ENCODE measurements at places on chromosomes 16 and 17. TPM values are rescaled to one million over a fixed set of nuclear protein-coding genes. Genes with fewer than 3 reads are reported as not detected.

DNA sequence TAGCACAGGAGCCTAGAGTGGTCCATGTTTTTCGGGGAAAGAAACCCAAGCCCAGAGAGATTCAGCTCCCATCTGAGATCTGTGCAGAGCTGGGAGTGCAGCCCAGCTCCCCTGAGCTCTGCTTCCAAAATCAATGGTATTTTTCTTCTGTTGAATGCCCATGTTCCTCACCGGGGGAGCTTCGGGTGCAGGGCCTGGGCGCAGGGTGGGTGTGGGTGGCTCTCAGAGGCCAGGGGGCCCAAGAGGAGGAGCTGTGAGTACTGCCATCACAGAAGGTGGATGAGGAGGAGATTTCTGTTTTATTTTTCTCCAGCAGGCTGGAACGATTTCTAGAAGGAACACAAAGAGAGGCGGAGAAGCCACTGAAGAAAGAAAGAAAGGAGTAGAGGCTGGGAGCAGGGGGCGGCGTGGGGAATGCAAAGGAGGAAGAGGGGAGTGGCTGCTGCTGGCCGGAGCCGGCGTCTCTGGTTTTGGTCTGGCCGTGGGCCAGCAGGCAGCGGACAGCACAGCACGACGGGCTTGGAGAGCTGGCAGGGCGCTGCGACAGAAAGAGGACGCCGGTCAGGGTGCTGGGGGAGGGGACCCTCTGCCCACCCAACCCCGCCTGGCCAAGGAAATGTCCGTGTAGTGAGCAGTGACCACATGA lies 76.2 kb upstream of the KSR1 start:
- peak; percentile 21 for DNase-seq

- no peak for DNase-seq
Observed at GRCh38 chr17:72545766-72546165, 424.9 kb downstream of the SOX9 start.

GRCh38 chr17:41263212-41263611 lies 2.0 kb upstream of the KRTAP9-6 start:
- no peak for DNase-seq

DNA sequence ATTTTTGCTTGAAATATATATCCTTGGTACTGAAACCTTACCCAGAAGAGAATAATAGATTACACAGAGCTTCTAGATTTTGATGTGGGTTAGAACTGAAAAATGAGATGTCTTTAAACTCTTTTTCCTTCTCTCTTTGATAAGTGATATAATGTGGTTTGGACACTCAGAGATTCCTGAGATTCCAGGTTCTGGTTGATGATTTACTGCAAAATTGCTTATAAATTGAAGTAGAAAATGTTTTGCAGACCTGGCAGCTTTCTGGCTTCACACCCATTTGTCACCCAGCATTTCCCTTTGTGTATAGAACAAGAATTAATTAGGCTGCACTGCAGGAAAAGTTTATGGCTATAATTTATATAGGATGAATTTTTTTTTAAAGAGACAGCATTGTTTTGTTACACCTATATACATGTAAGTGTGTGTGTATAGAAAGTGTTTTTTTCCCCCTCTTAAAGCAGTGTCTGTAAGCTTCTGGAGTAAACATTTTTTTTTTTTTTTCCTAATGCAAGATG lies 23.5 kb downstream of the AATF start:
- DNase-seq, result no peak

GRCh38 chr17:1643999-1644492 lies 1.5 kb downstream of the SCARF1 start:
- no peak for DNase-seq

DNA sequence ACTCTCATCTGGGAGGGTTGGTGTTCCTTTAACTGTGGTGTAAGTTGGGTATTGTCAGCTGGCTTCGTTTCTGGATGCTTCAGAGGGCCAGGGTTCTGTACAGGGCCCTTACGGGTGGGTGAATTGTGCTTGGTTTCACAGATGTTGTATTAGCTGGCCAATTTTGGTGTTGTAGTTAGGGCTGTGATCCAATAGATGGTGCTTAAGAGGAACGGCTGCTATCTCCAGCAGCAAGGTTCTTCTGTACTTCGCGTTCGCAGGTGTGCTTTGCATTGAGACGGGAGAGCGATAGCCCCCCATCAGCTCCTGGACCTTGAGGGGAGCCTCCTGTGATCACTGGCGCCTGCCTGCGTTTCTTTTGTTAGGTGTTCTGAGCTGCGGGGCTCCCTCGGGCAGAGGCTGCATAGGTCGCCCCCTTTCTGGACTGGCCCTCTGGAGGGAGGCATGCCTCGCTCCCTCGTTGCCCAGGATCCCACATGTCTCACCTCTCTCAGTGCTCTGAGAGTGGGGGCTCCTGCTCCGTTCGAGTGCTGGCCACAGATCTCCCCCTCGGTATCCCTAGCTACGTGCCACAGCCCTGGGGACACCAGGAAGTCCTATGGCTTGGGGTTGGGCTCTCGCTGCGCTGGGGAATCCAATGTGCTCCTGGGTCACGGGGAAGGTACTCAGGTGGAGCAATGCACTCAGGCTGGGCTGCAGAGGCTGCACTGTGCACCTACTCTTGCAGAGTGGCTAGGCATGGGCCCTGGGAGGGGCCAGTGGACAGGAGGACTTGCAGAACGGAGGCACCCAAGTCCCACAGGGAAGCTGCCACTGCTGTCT lies 837 bp upstream of the PRDM7 start:
- no peak for DNase-seq

DNA sequence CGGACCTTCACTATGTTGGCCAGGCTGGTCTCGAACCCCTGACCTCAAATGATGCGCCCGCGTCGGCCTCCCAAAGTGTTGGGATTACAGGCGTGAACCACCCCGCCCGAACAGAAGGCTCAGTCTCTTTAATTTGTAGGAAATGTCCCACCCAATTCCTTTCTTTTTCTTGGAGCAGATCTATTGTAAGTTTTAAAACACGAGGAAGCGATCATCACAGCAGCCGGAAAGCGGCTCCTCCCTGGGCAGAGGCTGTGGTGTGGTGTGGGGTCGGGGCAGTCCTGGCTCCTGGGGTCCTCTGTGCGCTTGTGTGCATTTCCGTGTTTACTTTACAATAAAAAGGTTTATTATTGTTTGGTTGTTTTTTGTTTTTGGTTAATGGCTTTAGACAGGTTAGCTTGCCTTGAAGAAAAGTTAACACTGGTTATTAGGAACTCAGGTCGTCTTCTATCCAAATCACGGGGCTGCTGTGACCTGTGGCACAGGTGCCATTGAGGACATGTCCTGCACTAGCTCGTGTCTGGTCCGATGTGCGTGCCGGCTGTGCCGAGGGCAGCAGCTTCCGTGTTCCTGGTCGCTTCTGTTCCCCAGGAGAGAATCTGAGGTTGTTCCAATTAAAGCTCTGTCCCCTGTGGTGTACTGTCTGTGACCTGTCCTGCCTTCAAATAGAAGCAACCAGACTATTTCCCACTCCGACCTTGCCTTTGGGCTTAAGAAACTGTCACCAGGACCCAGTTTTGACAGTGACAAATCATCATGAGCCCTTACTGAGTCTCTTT lies 83.1 kb downstream of the SEC14L1 start:
- no peak for DNase-seq

The TLCD2 gene
- 3.8 TPM for total RNA-seq

The CA7 gene
- not detected for total RNA-seq

DNA sequence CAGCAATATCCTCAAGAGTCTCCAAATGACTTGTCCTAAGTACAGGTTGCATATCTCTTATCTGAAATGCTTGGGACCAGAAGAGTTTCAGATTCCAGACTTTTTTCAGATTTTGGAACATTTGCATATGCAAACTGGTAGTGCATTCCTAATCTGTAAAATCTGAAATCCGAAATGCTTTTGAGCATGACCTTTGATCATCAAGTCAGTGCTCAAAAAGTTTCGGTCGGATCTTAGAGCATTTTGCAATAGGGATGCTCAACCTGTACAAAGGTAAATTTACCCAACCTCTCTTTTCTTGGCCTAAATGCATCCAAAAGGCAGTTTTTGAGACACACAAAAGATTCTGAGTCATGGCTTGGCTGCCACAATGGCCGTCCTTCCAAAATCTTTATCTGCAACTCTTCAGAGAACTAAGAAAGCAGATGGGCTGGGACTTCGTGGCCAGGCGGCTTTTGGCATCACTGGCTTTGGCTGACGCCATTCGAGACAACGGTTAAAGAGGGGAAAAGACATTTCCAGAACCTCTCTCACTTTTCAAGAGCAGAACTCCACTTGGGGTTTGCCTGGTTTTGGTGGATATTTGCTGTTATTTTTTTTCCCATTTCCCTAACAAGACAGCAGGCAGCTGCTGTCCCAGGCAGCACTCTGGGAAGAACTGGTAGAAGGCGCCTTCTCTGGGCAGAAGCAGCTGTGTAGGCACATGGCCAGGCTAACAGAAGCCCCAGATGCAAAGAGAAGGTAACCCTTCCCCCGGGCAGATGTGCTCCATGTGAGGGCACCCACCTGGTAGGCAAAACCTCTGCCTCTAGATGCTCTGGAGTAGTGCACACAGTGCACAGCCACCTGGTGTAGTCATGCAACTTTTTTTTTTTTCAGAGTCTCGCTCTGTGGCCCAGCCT lies 8.9 kb downstream of the CPPED1 start:
- DNase-seq, result no peak

- DNase-seq, result no peak
Observed at GRCh38 chr17:33046361-33047255, 55.0 kb downstream of the SPACA3 start.

GRCh38 chr16:31243734-31244670 lies 15.8 kb upstream of the ITGAM start:
- DNase-seq, result no peak

DNA sequence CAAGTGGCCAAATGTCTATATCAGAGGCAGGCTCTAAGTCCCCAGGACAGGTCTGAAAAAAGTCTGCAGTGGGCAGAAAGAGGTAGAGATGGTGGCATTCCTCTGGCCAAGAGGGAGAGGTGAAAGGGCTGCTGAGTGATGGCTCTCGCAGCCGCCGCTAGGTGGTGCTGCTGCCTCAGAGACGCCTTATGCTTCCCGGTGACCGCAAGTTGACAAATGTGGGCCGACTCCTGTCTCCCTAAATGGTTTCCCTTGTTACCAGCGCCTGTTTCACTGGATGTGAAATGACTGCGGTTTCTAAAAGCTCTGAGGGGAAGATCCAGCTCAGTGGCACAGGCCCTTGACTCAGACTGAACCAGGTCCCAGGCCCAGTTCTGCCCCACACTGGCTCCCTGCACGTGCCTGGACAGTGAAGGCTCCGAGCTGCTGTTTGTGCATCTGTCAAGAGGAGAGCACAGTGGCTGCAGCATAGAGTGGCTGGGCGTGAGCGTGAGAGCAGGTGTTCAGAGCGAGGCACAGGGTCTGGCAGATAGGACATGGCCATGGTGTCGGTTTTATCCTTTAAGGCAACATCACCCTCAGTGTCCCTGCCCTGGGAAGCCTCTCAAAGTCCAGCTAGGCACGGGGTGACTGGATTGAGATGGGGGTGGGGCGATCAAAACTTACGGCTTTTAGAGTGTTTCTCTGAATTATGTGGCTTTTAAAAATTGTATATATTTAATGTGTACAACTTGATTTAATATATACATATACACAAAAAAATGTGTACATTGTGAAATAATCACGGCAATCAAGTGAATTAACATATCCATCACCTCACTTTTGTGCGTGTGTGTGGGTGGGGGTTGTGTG lies 19.9 kb downstream of the CLEC16A start:
- DNase-seq, result no peak

The CSF3 gene
- total RNA-seq, result not detected

Data from urinary bladder (tissue), 4 donors.